ENCODE measurements at places on chromosomes 2 and 18. TPM values are rescaled to one million over a fixed set of nuclear protein-coding genes. Genes with fewer than 3 reads are reported as not detected.
A peak's percentile ranks its signal among the peaks of the same experiment; 100 is the strongest.

SLC4A3 gene
- total RNA-seq: 0.75 TPM

PSTPIP2 gene
- total RNA-seq: not detected

- DNase-seq: no peak
Observed at GRCh38 chr2:88637464-88637863, 10.2 kb upstream of the EIF2AK3 start.

RUFY4 gene
- total RNA-seq: not detected

DNA sequence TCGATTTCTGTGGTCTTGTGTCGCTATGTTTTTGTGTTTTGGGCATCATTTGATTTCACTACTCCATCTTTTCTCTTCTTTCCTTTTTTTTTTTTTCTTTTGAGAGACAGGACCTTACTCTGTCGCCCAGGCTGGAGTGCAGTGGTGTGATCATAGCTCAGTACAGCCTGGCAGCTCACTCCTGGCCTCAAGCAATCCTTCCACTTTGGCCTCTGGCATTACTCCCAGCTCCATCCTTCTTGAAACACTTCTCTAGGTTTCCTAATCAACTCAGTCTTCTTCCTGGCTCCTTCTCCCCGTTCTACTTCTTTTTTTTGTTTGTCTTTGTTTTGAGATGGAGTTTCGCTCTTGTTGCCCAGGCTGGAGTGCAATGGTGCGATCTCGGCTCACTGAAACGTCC lies 26.5 kb downstream of the TCF23 start:
- DNase-seq: no peak

SAG gene
- not detected for total RNA-seq

DNA sequence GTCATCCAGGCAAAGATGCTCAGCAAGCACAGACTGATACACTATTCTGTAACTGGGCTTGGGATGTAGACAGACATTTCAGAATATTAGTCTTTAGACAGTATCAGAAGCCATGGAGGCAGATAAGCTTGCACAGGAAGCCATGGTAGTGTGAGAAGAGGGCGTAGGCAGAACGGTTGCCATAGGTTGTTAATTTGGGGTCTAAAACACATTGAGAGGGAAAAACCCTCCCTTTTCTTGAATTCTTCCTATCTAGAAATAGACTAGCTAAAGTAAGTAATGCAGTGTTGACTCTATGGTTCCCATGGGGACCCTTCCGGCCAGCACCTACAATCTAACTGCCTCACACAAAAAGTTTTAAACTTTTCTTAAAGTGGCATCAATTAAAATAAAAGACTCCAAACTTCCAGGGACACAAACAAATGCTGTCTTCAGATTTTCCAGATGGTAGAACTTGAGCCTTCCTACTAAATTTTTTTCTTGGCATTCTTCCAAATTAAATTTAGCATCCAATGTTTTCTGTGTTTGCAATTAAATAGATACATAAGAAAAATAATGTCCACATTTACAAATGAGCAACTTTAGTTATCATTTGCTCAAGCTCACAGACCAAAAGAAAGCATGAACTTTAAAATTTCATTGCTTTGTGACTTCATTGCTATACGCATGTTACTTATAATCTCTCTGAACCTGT lies 1.9 kb downstream of the PRKRA start:
- DNase-seq: no peak

DNA sequence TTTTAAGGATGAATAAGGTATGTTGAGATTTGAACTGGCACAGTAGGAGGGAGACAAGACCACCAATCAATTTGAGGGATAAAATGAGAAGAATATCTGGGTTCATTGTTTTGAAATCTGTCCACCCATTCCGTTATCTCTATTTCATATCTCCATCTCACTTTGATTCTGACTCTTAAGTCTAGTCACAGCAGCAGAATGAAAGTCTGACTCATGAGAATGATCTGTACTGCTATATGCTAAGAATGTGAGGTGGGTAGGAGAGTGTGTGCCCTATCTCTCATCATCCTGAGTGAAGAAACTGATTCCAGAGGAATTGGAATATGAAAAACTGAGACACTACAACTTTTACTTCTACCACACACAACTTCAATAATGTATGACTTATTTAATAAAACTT lies 1994.5 kb upstream of the PIK3C3 start:
- DNase-seq: no peak

DYTN gene
- not detected for total RNA-seq

TXNDC2 gene
- total RNA-seq: not detected

GRCh38 chr2:100124761-100125160 lies 17.6 kb downstream of the AFF3 start:
- DNase-seq: no peak

DNA sequence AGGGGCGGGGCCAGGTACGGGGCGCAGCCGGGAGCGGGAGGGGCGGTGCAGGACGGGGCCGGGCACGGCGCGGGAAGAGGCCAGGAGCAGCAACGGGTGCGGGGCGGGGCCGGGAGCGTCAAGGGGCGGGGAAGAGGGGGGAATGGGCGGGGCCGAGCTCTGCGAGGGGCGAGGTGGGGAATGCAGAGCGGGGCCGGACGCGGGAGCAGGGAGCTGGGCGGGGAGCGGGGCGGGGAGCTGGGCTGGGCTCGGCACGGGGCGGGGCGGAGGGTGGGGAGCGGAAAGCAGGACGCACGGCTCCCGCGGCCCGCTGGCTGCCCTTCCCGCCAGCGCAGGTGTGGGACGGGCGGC lies at the start of gene IMPA2:
Gene IMPA2 (plus strand): TSS at position 316 of the 351 bp plus-strand sequence. CDS start 163 bp downstream, outside the sequence.
- no peak for DNase-seq

GRCh38 chr2:238187618-238188548 lies 15.6 kb downstream of the ILKAP start:
- no peak for DNase-seq

DNA sequence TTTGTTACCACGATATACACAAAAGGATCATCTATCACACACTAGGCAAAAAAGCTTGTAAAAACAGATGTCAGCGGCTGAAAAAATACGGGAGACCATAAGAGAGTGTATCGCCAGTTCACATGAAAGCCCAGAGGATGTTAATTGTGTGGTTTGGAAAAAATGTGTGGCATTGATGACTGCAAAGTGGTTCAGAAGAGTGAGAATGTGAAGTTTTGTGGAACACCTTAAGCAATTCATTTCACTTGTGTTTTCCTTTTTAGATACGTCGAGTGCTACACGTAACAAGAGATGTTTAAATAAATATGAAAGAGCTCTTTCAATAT lies 61.7 kb upstream of the DAPL1 start:
- DNase-seq: no peak

VIL1 gene
- not detected for total RNA-seq

DSC2 gene
- 0.81 TPM for total RNA-seq

- no peak for DNase-seq
Observed at GRCh38 chr18:76144844-76145243, 350.2 kb downstream of the ZNF516 start.

CIB4 gene
- total RNA-seq: not detected

DNA sequence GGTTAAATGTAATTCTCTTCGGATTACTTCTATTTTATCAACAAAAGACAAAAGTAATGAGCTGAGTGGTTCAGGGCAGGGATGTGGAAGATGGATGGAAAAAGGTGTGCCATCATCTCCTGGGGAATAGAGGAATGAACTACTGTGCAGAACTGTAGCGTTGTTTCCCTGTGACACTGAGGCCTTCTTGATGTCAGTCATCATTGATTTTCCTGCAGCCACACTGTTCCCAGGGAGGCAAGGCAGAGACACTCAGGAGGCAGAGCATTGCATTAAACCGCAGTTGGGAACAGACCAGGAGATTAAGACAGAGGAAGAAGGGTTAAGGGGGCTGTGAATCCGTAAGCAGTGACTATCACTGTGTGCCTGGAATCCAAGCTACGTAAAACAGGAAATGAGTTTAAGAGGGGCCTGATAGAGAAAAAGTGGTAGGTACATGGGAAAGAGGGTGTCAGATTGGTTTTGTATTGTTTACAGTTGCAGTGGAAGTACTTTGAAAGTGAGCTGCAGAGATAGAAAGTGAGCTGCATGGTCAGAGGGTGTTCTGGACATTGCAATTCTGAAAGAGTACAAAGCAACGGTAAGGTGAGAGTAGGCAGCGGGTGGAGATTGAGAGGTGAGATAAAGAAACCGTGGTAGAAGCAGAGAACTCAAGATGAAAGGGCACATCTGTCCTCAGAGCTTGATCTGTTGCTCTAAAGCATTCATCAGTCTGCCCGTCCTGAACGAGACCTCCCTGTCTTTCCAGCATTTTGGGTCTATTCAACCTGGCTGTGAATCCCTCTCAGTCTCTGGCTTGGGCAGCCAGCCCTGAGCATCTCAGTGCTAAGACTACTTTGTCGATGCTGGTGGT lies 793.4 kb upstream of the CELF4 start:
- DNase-seq: no peak

- no peak for DNase-seq
Observed at GRCh38 chr2:228352048-228352447, 170.6 kb upstream of the SPHKAP start.

DNA sequence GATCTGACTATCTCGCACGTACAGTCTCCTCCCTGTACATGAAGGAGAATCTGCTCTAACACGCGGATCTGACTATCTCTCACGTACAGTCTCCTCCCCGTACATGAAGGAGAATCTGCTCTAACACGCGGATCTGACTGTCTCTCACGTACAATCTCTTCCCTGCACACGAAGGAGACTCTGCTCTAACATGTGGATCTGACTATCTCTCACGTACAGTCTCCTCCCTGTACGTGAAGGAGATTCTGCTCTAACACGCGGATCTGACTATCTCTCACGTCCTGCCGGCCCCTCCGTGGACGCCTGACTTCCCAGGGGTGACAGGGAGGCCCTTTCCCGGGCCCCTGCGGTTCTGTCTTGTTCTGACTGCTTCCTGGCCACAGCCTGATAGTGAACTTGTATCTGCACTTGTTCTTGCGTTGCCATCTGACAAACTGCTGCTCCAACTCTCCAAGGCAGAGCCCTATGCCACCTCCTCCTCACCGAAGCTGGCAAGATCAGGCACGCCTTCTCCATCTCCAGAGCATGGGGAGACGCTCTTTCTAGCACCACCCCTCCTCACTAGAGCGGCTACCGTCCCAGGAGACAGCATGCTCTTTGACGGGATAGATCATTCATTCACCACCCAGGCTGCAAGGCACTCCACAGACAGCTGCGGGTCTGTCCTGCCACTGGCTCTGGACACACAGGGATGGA lies 238.6 kb downstream of the TWIST2 start:
- no peak for DNase-seq

DNA sequence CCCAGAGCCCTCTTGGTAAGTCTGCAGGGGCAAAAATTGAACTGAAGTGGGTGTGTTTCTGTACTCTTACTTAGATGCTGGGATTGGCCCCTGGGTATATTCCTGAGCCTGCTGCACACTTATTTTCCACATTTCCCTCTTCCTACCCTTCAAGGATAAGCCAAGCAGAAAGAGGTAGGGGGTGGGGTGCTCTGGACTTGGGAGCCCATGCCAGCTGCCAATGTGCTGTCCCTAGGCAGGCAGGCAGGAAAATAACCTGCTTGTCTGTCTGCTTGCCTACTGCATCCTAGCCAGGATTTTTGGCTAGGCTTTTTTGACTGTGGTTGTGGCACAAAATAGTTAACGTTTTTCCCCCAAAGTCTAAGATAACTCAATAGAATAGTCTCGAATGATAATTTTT lies 234.3 kb downstream of the ALK start:
- no peak for DNase-seq

- DNase-seq: no peak
Observed at GRCh38 chr2:127512362-127512761, 13.9 kb downstream of the IWS1 start.

ZBTB14 gene
- total RNA-seq: 29.3 TPM

- peak; percentile 12 for DNase-seq
Observed at GRCh38 chr2:138373993-138374408, 127.6 kb upstream of the SPOPL start.

GRCh38 chr2:122007126-122007525 lies 251.7 kb downstream of the TSN start:
- DNase-seq: no peak

- DNase-seq: peak; percentile 16
Observed at GRCh38 chr2:137467246-137467862, 496.9 kb upstream of the HNMT start.

DNA sequence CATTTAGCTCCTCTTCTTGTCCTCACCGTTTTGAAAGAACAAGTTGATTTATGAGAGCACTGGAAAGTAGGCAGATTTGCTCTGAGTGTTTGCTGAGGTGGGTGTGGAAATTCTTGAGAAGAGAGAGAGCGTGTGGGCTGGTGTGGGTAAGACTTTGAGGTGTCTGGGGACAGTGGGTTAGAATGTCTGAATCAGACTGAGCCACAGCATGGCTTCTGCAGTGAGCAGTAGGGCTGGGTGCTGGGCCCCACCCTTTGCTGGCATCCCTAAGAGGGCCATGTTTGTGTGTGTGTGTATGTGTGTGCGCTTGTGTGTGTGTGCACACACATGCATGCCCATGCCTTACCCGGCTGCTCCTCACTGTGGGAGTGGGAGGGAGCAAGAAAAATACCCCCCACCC lies 63.7 kb downstream of the COPS8 start:
- no peak for DNase-seq

DNA sequence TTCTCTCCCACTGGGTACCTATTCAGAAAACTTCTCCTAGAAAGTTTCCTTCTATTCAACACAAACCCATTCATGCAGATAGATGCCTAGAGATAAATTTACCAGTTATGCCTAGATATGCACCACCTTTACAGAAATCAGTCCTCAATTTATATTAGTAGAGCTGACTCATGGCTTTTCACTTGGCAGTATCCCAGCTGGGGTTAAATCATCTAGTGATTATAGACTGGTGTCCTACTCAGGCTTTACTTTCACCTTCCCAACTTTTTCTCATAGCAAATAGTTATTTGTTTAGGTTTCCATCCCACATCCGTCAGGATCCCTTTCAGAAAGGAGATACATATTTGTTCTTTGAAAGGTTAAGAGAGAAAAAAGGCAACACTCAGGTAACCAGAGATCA lies 124.5 kb downstream of the AQP4 start:
- DNase-seq: no peak

- no peak for DNase-seq
Observed at GRCh38 chr18:13611601-13612195, 114.7 kb downstream of the FAM210A start.

GRCh38 chr2:229431327-229431954 lies 160.4 kb upstream of the PID1 start:
- DNase-seq: peak; percentile 70

DNA sequence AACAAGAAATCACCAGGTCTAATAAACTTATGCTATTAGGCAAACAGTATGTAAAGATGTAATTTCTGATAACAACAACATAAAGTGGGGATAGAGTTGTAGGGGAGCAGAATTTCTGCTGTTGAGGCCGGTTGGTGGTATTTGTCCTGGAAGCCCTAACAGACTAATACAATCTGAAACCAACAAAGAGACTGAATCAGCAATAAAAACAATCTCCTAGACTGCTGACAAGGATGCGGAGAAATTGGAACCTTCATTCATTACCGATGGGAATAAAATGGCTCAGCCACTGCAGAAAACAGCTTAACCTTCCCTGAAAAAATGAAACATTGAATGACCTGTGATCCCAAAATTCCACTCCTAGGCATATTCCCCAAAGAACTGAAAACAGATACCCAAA lies 88.7 kb downstream of the GYPC start:
- no peak for DNase-seq

ZDBF2 gene
- 7.9 TPM for total RNA-seq

- no peak for DNase-seq
Observed at GRCh38 chr2:233928594-233929351, 11.6 kb downstream of the TRPM8 start.

GRCh38 chr18:62744076-62744968 lies 29.0 kb downstream of the PHLPP1 start:
- DNase-seq: no peak
